ENCODE measurements at places on chromosomes 4 and X.

DNA sequence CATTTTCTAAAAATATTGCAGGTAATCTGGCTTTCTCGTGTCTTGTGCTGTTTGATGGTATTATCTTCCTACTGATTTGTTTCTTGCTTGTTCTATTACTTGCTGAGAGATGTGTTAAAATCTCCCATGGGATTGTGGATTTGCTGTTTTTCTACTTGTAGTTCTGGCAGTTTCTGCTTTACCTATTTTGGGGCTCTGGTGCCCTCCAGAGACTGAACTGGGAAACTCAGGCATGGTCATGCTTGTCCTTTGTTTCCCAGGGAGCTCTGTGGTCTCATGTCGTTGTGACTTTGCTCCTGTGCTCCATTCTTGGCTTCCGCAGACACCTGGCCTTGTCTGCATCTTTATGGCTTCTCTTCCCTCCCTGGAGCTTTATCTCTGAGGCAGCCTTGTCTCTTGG lies 39.5 kb downstream of the NSD2 start:
- DNase-seq, result peak; percentile 66

DNA sequence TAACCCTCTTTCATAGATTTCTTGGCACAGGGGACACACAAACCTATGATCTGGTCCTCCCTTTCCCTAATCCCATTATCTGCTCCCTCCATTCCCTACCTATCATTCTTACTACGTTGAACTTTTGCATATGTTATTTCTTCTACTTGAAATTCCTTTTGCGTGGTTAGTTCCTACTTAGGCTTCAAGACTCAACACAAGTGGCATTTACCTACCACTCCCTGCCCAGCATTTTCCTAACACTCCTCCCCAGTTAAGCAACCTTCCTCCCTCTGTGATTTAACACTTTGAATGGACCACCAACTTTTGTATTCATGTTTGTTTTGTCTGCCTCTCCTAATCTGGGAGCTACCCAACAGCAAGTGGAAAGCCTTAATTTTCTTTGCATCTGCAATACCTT lies 1113.7 kb downstream of the STIM2 start:
- DNase-seq, result no peak

DNA sequence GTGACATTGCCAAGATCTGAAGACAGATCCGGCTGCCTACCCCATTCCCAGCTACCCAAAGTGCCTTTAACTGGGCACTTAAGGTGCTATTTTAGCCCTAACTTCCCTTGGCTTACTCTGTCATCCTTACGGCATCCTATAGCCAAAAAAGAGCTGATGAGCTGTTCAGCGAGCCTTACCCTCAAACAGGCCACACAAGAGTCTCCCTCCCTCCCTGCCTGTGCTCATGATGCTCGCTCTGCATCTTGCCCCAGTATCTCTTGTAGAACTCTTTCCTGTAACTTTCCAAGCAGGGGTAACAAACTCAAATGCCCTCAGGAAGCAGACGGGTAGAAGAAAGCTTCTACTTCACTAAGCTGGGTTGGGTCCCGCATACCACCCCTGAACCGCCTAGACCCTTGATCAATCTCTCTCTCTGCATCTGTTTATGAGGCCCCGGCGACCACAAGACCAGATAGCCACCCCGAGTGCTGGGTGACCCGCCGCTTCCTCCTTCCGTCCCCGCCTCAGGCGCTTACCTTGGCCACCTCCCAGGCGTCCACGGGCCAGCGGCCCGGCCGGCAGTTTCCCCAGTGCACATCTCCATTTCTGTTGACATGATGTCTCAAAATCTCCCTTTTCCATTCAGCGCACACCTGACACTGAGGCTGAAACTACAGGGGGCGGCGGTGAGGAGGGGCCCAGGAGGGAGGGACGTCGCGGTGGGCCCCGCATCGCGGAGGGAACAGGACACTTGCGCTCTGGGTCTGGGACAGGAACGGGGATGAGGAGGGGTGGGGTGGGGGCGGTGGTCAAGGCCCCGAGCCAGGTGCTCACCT lies 663 bp downstream of the CXorf38 start:
- peak; percentile 40 for DNase-seq

- no peak for DNase-seq
Measured at GRCh38 chr4:157674699-157675098, 454.2 kb downstream of the GRIA2 start.

DNA sequence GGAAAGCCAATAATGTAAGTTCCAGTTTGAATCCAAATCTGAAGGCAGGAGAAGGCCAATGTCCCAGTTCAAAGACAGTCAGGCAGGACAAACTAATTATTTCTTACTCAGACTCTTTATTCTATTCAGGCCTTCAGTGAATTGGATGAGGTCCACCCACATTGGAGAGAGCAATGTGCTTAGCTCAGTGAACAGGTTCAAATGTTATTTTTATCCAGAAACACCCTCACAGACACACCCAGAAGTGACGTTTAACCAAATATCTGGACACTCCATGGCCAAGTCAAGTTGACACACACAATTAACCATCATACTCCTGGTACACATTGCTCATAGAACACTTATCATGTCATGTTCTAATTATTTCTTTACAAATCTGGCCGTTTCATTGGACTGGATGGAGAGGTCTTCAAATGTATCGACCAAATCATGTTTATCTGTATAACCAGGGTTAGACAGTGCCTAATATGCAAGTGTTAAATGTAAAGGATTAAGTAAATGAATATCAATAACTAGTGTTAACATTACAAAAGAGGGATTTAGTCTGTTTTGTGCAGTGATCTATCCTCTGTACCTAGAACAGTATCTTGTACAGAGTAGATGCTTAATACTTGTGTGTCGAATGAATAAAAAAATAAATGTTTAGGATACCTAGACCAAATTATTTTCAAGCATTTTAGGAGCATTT lies 27.1 kb upstream of the XK start:
- no peak for DNase-seq

DNA sequence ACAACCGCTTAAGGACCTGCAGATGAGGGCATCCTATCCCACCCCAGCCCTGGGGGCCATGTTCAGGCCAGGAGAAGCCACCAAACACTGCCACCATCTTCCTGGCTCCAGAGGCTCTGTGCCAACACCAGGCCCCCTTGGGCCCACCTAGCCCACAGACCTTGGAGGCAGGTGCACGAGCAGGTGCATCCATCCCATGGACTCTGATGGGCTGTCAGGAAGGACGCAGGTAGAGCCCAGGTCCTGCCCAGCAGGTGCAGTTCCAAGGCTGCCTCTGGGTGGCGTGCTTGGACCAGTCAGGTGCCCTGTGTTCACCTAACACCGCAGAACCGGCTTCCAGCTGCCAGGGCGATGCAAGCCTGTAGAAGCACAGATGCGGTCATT lies 22.8 kb upstream of the PDE6B start:
- peak; percentile 11 for DNase-seq

GRCh38 chr4:124804041-124804440 lies 91.5 kb upstream of the ANKRD50 start:
- no peak for DNase-seq

DNA sequence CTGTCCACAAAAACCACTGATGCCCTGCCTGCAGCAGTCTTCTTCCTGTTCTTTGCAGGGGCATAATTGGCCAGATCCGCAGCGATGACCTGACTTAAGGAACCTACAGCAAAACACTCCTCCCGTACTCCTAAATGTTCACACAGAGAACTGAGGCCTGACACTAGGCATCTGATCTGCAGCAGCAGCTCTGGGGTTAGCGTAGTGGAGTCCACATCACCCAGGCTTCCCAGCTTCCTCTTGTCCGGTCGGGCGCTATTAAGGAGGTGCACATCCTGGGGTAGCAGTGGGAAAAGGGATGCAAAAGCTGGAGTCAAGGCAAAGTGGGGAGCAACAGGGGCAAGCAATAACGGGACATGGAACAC lies 758 bp downstream of the SCFD2 start:
- peak; percentile 32 for DNase-seq

GRCh38 chr4:181952478-181952877 lies 290.7 kb upstream of the TENM3 start:
- DNase-seq, result peak; percentile 95

DNA sequence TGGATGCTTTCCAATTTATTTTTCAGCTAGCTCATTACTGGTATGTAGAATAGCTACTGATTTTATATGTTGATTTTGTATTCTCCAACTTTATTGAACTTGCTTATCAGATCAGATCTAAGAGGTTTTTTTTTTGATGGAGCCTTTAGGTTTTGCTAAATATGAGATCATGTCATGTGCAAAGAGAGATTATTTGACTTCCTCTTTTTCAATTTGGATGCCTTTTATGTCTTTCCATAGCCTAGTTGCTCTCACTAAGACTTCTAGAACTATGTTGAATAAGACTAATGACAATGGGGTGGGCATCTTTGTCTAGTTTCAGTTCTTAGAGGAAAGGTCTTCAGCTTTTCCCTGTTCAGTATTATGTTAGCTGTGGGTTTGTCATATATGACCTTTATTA lies 11.7 kb downstream of the MAGEE1 start:
- no peak for DNase-seq

- no peak for DNase-seq
Measured at GRCh38 chrX:17859609-17860178, 1.4 kb downstream of the RAI2 start.

- no peak for DNase-seq
Measured at GRCh38 chrX:42242004-42242403, 318.6 kb upstream of the CASK start.

GRCh38 chr4:120865985-120866384 lies 56.5 kb downstream of the PRDM5 start:
- DNase-seq, result no peak

- DNase-seq, result peak; percentile 5
Measured at GRCh38 chr4:89755220-89755619, 81.7 kb downstream of the SNCA start.

DNA sequence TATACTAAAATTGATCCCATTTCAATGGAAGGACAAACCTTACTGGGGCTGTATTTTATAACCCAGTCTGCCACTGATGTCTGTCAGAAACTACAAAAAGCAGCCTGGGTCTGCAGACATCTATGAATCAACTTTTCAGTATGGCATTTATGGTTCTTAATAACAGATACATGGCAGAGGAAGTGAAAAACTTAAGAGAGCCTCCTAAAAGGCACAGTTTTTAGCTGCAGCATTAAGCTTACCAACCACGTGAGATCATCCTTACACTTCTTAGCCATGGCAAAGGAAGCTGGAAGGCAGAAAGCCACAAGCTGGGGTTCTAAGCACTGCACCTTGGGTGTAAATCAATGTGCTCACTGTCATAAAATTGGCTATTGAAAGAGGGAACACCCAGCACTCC lies 16.6 kb upstream of the UGT2B17 start:
- DNase-seq, result no peak

DNA sequence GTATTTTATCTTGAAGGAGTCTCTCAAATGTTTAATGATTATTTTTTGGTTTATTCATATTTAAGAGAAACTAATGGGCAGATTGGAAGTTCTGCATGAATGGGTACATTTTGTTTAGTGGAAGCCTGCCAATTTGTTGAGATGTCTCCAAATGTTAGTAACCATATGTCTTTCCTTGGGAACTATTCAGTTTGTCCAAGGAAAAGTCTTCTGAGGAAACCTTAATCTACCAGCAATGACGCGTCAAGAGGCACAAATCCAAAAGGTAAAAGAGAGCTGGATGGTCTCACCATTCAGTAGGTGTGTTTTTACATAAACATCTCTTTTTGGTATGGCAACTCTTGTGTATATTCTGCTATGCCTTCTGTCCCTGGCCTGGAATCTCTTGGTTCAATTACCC lies 37.4 kb upstream of the NDST3 start:
- DNase-seq, result no peak

DNA sequence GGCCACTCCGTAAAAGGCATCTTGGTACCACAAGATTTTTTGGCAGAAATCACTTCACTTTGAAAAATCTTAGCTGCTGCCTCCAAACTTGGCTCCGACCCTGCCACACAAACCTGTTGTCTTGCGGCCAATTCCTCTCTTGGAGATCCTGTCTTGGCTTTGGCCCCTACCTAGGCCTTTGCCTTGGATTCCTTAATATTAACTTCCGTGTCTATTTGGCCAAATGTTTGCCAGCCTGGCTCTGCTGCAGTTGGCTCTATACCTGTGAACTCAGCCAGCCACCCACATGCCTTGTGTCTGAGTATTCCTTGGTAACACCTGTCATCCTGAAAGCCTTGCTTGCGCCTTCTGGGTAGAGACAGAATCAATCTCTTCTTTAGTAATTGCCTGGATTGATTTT lies 12.5 kb downstream of the GRXCR1 start:
- DNase-seq, result no peak

- DNase-seq, result no peak
Measured at GRCh38 chr4:78799551-78800495, 23.7 kb downstream of the BMP2K start.

- DNase-seq, result no peak
Measured at GRCh38 chrX:75893281-75893680, 108.2 kb upstream of the MAGEE2 start.

GRCh38 chr4:113901994-113902787 lies 77.3 kb downstream of the ARSJ start:
- no peak for DNase-seq

- DNase-seq, result peak; percentile 12
Measured at GRCh38 chr4:20043991-20044390, 207.7 kb upstream of the SLIT2 start.

DNA sequence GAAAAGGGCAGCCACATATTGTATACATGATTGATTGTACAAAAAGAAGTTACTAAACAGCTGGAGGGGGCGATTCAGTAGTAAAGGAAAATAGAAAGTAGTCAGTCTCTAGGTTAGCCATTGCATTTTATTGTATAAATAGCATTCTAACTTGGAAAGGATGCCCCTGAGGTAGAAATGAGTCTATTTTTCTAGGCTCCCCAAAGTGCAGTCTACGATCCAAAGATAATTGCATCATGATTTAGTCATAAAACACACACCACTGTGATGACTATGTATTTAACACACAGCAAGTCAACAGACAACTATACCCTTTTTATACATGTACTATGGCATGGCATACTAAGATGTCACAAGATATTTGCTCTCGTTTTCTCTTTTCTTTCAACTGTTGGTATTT lies 204.9 kb downstream of the APBB2 start:
- peak; percentile 72 for DNase-seq

GRCh38 chrX:29834764-29835163 lies 380.6 kb upstream of the MAGEB2 start:
- DNase-seq, result no peak

GRCh38 chr4:37665333-37666320 lies 20.5 kb downstream of the RELL1 start:
- DNase-seq, result no peak

DNA sequence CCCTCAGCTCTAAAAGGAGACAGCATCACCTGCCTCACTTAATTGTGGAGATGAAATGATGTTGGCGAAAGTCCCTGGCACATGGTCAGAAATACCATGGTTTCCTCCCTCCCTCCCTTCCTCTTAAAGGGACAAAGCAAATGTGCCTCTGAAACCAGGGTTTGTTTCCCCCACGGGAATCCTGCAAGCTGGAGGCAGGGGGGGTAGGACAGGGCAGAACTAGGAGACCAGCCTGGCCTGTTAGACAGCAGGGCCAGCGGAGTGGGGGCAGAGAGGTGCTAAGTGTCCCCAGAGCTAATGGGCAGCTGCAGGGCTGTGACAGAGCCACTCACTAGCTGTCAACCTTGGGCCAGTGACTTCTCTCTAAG lies 5.7 kb downstream of the RTL5 start:
- DNase-seq, result peak; percentile 18

Measured in iris pigment epithelial cell (primary cell).